ENCODE measurements at places on chromosomes 4 and X.

GRCh38 chr4:3873408-3874027 is 107.3 kb downstream of the ADRA2C start:
- DNase-seq = no peak

DNA sequence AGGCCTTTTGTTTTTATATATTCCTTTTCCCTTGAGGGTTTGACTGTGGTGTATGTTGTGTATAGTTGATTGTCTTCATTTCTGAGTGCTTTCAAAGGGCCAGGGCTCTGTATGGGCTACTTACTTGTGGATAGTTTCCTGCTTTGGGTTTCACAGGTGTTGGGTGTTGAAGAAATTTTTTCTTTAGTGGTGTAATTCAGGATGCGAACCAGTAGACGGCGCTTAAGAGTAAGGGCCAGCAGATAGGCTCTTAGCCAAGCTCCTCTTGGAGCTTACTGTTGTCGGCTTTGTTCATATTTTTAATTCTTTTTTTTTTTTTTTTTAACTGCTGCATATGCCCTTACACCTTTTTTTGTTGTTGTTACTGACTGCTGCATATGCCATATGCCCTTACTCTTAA is 276.3 kb upstream of the GALNT7 start:
- peak; percentile 1 for DNase-seq

- no peak for DNase-seq
Measured at GRCh38 chrX:17616936-17617335, 120.4 kb upstream of the SCML1 start.

GRCh38 chr4:101345596-101346350 is 1.6 kb downstream of the PPP3CA start:
- peak; percentile 15 for DNase-seq

- no peak for DNase-seq
Measured at GRCh38 chrX:20623448-20623847, 356.7 kb upstream of the RPS6KA3 start.

GRCh38 chrX:45184211-45184610 is 16.5 kb downstream of the DIPK2B start:
- no peak for DNase-seq

GRCh38 chr4:117965622-117966021 is 68.7 kb upstream of the NDST3 start:
- DNase-seq = no peak

- no peak for DNase-seq
Measured at GRCh38 chrX:40174854-40175510, 77.2 kb upstream of the BCOR start.

- DNase-seq = no peak
Measured at GRCh38 chr4:108988464-108989195, 225.8 kb upstream of the ETNPPL start.

DNA sequence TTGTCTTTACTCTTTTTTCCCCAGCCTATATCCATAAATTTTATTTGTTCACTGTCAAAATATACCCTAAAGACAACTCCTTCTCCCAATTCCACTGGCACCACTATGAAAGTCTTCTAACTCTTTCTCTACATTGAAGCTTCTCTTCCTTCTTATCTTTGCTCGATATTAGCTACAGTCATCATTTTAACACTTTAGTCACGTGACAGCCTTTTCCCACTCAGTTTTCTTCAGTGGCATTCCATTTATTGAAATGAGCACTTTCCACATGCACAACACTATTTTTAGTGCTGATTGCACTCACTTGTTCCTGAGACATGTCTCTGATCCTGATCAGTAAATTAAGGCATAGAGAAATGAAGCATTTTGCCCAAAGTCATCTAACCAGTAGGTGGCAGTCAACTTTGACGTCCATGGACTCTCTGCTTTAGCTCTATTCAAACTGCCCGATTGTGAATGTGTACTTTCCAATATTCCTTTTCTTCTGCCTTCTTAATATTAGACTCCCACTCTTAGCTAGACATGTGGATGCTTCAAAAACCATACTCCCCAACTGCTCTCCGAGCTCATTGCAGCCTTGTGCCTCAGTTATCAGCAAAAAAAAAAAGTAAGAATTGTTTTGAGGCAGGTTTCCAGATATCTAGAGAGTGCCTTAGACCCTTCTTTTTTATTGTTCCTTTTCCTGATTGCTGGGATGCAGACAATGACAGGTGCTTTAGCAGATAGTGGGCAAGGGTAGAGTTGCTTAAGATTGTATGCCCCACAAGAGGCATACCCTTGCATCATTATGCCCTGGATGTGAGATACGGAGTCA is 394.4 kb upstream of the ADGRL3 start:
- peak; percentile 18 for DNase-seq

GRCh38 chr4:51895816-51896408 is 53.0 kb downstream of the DCUN1D4 start:
- DNase-seq = peak; percentile 69

DNA sequence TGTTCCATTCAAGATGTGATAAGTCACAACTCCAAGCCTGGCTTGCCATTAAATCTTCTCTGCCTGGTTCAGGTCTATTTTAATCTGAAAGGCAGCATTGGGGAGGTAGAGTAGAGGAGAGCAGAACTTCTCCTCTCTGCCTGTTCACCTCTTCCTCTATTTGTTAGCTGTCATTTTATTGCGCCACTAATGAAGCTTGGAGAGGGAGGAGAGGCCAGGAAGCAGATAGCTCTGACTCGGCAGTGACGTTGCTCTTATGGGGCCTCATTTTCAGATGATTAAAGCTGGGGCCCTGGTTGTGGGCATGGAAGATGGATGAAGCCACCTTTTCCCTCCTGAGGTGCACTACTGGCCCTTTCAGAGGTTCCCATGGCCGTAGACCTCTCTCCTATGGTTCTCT is 207.3 kb downstream of the MID1IP1 start:
- DNase-seq = peak; percentile 72

DNA sequence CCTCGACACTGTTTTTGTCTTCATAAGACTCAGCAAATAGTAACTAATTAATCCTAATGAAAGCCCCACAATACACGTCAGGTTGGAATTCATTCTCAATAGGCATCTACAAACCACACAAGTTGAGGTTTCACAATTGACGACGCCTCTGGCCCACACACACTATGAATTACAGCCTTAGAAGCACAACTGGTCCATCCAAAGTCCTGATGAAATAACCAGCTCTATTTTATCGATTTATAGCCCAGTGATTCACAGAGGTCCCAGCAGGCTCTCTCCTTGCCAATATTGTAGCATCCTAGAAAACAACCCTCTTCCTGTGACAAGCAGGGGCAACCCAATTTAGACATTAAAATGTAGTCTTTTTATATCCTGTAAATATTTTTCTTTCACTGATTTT is 112.1 kb downstream of the NR3C2 start:
- no peak for DNase-seq

GRCh38 chrX:133815496-133815895 is 169.9 kb downstream of the GPC3 start:
- no peak for DNase-seq

GRCh38 chr4:121728066-121728465 is 31.3 kb upstream of the ANXA5 start:
- DNase-seq = no peak

DNA sequence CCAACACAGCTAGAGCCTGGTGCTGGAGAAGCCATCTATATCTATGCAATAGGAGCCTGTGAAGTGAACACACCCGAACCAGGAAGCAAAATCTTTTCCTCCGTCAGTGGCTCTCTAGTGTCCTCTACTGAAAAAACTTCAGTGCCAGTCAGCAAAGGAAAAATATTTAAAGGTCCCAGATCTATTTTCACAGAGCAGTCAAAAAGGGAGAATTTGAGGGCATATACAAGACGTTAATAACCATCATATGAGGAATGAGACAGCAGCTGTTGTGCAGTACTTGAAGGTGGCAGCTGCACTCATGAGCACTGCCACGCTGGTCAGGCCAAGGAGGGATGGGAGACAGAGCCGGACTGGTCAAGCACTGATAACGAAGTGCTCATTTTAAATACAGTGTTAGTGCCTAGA is 14.4 kb downstream of the MCUB start:
- DNase-seq = peak; percentile 18

DNA sequence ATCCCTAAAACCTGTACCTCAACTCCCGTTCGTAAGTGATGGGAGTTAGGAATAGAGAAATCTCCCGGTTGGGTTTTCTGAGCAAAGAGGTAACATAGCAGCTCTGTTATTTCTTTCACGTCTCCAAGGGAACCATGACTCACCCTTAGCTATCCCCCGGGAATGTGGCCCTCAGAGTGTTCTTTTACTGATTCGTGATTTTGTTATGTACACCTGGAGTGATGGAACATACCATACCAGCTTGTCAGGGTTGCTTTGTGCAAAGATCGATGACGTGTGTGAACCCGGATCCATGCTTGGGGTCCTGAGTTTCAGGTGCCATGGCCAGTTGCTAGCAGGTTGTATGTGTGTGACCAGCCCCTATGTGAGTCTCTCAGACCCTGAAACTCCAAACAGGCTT is 52.6 kb downstream of the HPRT1 start:
- DNase-seq = no peak

GRCh38 chrX:71183341-71183740 is 38.7 kb downstream of the NLGN3 start:
- no peak for DNase-seq

GRCh38 chr4:153481478-153481877 is 15.3 kb downstream of the TMEM131L start:
- no peak for DNase-seq

GRCh38 chrX:54964766-54965497 is 29.1 kb downstream of the PFKFB1 start:
- DNase-seq = no peak

All from inflammatory macrophage treated with lipopolysaccharide for 4 hours (primary cell).